ENCODE measurements at places on chromosomes 4 and X.
A peak's percentile ranks its signal among the peaks of the same experiment; 100 is the strongest.

DNA sequence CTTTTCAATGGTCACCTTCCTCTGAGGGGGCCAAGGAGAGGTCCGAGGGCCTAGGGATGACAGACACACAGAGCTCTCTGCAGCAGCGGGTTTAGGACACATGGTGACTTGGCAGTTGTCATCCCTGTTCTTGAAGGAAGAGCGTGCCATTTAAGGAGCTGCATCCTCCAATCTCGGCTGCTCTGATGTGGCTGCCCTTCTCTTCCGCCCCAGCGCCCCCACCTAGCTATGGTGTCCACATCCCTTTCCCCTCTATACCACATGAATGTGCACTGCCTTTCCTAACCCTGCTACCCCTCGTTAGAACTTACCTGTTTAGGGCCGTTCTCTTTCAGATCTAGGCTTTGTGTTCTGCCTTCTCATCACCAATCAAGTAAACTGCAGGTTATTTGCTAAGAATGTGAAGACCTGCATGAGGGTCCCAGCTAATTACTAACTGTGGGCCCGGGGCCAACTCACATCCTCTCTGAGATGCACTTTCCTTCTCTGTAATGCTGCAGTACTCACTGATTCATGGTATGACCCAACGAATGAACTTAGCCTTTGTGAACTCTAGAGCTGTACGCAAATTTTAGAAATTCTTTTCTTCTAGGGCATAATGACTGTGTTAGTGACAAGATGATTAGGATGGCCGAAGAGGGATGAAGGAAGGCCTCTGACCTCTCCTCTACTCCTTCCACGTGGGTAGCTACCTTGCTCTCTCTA is 38.2 kb downstream of the CHST7 start:
- DNase-seq = no peak

DNA sequence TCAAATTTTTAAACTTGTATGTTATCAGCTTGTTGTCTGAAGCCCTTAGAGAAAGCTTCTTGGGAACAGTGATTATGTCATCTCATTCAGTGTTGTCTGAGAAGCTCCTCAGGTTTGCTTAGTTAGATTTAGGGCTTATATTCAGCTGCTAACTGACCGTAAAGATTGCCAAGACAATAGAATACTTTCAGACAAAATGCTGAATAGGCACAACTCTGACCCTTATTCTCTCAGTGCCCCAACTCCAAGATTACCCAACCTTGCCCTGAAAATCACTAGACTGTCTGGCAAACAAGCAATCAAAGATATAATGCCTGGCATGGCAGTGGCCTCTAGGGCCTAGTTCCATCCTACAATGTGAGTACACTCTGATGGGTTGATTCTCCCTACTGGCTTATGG is 950.5 kb upstream of the HS3ST1 start:
- no peak for DNase-seq

- DNase-seq = no peak
These were observed 513.7 kb downstream of the RPA4 start for GRCh38 chrX:97397371-97397770.

- peak; percentile 44 for DNase-seq
These were observed 855 bp downstream of the KLF3 start for GRCh38 chr4:38664706-38665401.

GRCh38 chrX:96538104-96538725 is 146.4 kb upstream of the DIAPH2 start:
- DNase-seq = no peak

DNA sequence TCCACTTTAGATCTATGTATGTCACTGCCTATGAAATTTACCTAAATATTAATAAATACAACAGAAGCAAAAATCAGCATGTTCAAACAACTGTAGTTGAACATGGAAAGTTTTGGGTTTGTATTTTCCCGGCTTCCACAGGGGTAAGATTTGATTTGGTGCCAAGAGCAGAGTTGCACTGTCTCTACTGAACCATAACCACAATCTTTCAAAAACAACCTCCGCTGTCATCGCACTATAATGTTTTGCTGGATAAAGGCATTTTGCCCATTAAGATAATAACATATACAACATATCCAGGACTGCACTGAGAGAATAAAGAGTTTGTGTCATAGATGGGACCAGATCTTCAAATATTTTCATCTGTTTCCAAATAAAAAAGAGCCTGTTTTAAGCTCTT is 94.9 kb downstream of the TENM3 start:
- DNase-seq = no peak

DNA sequence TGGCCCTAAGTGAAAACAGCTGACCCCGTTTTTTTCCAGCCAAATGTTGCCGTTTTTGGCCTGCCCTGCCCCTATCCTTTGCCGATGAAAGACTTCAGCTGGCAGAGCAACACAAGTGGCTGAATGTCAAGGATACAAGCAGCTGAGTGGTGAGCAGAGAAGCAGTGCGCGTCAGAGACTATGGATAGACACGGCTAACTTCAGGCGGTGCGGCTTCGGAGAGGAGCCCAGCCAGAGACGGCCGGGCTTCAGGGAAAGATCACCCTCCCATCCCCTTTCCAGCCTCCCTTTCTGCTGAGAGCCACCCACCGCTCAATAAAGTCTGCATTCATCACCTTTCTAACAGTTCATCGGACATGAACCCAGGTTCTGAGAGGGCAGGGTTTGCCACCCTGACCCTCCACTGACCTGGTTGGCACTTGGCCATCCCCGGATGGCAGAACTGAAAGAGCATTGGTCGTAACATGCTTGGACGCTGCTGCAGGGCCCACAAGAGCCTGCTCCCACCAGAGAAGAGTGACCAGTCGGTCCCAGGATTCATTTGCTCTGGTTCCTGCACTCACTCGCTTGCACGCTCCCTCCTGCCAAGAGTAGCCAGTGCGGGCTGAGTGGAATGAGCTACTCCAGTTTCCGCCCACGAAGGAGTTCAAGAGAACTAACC is 125.8 kb downstream of the PPEF1 start:
- DNase-seq = no peak

GRCh38 chrX:124719060-124719459 is 372.7 kb downstream of the SH2D1A start:
- DNase-seq = no peak

- peak; percentile 14 for DNase-seq
These were observed 110.8 kb upstream of the PACRGL start for GRCh38 chr4:20589436-20589835.

- DNase-seq = no peak
These were observed 83.9 kb upstream of the NWD2 start for GRCh38 chr4:37160653-37161052.

DNA sequence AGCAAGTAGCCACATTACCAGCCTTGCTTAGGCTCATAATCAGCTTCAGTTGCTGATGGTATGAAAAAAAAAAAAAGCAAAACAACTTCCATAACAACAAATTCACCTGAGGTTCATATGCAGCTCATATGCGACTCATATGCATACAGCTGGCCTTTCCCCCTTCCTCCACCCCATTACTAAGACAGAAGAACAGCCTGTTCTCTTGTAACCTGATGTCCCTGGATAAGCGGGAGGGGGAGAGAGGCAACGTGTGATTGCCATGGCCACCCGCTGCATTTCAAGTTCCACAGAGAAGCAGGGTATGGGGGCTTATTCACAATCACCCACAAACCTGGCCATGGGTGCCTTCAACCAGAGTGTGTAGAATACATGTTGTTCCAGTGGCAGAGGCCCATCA is 95.1 kb upstream of the DGKK start:
- DNase-seq = no peak

- DNase-seq = no peak
These were observed 43.7 kb upstream of the MED14 start for GRCh38 chrX:40778861-40779575.

DNA sequence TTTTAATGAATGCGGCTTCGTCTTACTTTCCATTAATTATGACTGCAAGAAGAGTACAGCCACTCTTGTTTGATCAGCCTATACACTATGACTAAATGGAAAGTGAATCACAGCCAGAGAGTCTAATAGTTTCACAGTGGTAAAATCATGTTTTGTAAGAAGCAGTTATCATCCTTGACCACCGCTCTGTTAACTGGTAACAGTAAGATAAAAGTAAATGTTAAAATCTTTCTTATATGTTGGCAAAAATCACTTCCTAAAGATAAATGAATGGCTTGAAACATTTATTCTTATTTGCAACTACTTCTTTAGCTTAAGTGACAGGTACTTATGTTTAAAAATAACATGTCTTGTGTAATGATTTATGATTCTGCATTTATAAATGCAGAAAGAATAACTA is 13.2 kb downstream of the GALNT7 start:
- DNase-seq = no peak

- DNase-seq = no peak
These were observed 147.3 kb downstream of the TBL1X start for GRCh38 chrX:9612146-9612505.

DNA sequence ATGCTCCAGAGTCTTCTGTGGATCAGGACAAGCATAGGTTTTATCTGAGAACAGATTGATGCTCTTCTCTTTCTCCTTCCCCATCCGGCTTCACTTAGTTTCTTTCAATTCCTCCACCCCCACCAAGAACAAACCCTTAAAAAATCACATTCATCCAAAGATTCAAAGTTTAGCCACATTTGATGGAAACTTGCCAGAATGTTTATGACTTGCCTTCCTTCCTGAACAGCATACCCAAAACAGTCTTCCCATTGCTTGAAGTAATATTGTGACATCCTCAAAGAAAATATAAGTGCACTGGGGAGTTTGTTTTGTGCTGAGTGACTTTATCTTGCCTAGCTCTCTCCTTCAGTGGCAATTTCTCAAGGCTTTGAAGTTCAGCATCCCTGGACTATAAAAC is 83.0 kb downstream of the MAGEB17 start:
- DNase-seq = no peak

DNA sequence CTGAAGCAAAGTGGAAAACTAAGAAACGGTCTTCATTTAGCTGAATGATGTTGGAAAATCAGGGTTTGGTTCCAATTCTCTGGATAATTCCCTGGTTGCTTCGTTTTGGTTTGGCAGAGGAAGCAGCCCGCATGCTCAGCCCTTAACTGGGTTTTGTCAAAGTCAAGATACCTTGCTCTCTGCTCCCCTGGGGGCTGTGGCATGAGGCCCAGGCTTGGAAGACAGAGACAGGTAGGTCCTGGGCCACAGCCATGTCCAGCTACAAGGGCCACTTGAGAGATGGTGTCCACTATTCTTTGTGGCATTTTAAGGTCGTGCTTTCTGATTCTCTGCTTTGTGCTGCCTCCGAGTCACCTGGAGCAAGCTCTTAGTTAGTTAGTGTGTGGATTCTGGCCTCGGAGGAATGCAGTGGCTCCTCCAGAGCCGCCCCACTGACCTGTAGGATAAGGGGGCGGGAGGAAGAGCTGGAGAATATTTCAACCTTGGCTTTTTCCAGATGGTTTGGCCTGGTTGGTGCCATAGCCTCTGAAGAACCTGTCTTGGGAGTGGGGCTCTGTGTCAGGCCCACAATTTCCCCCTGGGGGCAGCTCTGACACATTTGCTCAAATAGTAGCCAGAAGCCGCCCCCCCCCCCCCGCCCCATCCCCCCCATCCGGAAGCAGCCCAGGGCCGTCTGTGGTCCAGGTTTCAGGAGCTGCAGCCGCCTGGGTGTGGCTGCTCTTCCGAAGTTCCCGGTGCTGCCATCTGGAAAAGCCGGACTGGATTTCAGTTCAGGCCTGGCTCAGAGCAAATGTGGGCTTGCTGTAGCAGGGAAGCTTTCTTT is 147.1 kb downstream of the NHS start:
- DNase-seq = peak; percentile 69

DNA sequence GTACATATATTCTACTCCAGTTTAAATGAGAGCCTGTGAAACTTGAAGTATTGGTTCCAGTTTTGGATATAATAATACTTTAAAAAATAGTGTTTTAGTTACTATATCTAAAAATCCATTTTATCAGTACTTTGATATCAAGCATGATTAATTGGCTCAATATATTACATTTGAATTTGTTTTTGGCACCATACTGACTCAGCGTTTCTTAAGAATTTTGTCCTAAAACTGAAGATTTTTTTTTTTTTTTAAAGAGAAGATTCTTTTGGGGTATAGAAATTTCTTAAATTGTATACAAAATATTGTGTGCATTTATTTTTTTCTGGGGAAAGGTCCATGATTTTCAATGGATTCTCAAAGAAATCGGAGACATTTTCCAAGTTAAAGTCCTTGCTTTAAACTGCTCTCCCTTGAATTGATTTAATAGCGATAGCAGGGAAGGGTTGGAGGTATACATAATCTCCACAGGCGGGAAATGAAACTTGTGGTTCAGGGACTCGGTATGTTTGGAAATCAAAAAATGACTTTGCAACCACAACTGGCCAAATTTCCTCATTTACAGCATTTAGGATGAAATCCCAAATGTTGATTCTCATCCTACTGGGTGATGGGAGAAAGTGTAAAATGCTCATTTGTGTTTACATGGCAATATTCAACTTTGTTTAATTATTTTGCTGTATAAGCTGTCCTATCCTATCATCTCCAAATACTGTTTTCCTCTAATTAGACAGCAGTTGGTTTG is 62.3 kb downstream of the TMA16 start:
- no peak for DNase-seq

DNA sequence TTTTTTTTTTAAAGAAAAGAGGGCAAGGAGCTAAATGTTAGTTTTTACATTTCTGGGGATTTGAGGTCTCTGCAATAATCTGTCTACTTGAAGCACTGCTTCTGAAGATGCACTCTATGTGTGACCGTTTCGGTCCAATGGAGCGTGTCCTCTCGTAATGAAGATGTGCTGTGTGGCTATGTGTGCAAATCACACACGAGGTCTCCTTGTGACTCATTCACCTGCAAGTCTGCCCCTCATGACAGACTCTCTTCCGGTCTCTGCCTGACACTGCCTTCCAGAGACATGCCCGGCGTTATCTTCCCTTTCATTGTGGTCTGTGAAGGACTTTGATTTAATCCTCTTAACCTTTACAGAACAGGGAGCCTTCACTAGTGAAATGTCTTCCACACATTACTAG is 84.3 kb downstream of the TRAM1L1 start:
- no peak for DNase-seq

GRCh38 chrX:154097003-154097588 is 421 bp downstream of the MECP2 start:
- DNase-seq = peak; percentile 80

DNA sequence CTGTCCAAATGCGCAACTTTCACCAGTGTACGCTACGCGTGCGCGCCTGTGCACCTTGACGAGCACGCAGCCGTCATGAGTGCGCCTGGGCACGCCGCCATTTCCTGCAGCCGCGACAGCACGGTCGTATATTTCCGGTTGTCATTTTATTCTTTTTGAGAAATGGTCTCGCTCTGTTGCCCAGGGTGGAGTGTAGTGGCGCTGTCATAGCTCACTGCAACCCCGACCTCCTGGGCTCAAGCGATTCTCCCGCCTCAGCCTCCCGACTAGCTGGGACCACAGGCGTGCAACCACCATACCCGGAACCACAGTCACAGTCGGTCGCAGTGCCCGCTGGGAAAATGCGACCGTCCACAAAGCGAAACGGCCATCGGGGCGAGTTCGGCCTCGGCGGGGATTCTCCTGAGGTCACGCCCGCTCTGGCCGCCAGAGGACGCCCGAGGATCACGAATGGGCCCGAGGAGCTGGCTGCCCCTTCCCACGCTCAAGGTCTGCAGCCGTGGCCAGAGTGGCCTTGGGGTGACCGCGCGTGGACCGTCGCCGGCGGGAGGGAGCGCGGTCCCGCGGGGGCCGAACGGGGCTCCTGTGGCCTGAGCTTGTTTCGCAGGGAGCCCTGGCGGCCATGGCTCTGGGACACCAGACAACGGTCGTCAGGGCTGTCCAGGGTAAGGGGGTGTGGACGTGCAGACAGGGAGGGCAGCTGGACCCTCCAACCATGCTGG is 23.7 kb upstream of the PNMA3 start:
- peak; percentile 85 for DNase-seq

GRCh38 chr4:144715230-144715629 is 69.3 kb downstream of the HHIP start:
- no peak for DNase-seq

All from iPS-NIHi11 (cell line).